ENCODE measurements at places on chromosomes 5 and 9.

- no peak for DNase-seq
Measured at GRCh38 chr9:91750343-91750742, 199.7 kb downstream of the ROR2 start.

DNA sequence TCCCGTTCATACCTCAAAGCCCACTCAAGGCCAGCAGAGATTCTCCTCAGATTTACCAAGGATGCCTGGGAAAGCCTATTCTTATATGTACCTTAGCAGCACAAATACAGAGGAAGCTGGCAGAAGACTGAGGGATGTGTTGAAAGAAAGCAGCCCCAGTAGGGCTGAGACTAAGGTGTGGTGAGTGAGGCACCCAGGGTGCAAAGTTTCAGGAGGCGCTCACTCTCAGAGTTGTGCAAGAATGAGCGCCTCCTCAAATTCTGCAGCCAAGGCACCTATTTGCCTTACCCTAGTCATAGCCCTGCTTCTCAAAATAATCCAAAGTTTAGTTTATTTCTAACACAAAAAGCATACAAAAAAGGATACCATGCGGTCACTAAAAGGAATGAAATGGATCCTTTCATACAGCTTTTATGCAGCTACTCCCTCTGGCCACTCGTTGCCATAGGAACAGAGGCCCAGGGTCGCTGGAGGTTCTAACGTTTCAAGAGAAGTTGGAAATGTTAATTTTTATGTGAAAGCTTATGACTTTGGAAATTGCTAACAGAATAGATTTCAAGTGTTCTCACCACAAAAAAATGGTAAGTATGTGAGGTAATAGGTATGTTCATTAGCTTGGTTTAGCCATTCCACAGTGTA, 79.7 kb upstream of the SMIM23 start:
- no peak for DNase-seq

- DNase-seq, result no peak
Measured at GRCh38 chr5:152274224-152274623, 130.9 kb downstream of the NMUR2 start.

GRCh38 chr9:104911032-104911607, 16.8 kb downstream of the ABCA1 start:
- no peak for DNase-seq

DNA sequence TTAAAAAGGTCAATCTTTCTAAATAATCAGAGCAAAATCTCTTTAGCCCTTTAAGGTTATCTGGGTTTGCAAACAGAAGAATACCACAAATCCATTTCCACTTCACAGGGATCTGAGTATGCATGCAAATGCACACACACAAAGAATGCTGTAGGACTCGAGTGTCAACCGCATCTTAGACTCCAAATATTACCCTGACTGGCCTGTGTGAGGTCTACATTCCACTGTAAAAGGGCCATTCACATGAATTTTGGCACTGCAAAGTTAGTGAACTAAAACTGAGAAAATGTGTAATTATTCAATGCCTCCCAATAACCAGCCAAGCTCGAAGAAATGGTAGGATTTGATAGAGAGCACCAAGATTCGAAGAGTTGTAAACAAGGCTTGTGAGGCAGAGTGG, 199.9 kb downstream of the AGTPBP1 start:
- no peak for DNase-seq

GRCh38 chr9:4815381-4815956, 22.7 kb downstream of the RCL1 start:
- DNase-seq, result no peak

GRCh38 chr9:17116400-17116837, 18.4 kb upstream of the CNTLN start:
- no peak for DNase-seq

DNA sequence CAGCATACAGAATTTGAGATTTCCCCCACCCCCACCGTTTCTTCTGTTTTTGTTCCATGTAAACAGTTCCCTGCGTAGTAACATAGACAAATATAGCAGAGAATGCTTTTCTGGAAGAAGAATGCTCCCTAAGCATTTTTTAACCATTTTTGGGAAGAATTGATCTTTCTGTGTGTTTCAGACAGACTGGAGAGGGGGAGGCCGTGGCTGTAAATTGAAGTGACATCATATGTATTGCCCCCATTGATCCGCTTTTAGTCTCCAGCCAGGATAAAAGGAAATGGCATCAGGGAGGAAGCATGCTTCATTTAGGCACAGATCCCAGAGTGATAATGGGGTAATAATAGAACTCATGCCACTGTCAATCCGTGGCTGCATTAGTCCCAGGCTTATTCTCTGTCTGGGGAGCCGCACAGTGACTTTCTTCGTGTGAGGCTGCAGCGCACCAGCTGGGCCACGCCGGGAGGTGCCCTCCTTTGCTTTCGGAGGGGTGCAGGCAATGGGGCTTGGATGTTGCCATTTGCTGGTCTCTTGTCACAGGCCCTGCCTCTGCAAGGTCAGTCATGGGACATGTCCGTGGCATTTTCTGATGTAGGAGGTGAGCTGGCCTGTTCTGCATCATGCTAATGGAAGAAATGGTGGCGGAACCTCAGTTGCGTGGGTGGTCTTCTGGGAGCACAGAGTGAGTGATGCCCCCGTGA, 261.5 kb downstream of the FANCC start:
- DNase-seq, result no peak

DNA sequence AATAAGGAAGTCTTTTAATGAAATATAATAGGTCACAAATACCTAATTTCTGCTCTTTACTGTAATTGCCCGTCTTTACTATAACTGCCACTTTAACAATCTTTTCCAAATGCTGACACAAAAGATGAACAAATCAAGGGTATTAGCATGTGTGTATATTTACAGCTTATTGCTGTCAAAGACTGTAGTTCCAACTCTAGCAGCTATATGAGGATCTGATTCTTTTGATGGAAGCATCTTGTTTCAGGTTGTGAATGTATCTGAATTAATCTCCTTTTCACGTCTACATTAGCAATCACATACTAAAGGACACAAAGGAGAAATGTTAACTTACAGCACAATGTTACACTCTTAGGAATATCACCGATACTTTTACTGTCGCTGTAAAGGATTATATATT, 27.9 kb downstream of the RFX3 start:
- DNase-seq, result no peak

GRCh38 chr5:141533897-141534296, 45.0 kb downstream of the PCDHGC5 start:
- no peak for DNase-seq

- no peak for DNase-seq
Measured at GRCh38 chr5:31361234-31361633, 167.7 kb downstream of the CDH6 start.

GRCh38 chr5:138972836-138973235, 97.7 kb upstream of the LRRTM2 start:
- DNase-seq, result no peak

DNA sequence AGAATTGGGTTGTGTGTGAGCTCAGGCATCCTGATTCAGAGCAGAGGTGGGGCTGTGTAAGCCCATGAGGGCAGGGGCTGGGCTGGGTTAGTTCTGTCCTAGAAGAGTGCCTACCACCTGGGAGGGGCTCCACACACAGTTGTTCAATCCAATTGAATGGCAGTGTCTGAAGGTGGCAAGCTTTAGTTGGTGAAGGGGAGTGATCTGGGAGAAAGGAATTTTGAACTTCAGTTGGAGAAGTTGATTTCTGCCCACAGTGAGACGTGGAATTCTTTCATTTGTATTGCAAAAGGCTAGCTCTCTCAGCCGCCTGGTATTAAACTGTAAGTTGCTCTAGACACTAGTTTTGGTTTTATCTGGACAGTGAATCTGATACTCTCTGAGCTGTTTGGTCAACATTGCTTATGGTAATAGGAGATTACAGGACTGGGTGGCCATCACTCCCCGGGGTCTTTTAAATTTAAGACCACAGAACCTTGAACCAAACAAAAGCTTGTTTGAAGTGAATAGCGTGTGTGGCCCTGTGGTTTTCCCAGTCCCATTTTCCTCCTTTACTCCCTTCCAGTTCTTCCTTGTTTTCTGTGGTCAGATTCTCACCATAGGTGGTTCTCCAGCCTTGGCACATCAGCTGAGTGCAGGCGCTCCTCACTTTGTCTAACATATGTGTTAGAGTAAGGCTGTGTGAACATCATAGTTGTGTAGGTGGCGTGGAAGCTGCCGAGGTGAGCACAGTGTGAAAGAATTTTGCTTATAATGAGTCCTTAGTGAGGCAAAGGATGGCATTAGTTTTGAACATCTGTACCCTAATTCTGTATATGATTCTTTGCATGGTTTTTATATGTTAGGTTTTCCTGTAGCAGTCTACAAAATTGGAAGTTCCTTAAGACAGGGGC, 78.0 kb downstream of the ARHGAP26 start:
- DNase-seq, result no peak

DNA sequence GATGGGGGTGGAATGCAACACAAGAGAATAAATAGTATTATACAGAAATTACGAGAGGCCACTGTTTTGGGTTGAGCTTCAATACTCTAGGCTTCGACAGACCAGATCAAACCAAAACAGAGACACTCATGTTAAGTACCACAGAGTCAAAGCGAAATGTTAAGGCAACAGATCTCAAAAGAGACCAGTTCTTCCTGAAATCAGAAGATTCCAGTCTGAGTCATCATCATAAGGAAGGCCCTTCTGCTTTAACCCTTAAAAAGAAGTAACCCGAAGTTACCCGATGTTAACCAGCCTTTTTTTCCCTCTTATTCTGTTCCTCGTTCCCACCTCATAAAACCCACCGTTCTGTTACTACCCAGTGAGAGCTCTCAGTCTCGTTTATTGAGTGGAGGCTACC, 75.9 kb downstream of the SFXN1 start:
- DNase-seq, result no peak

- DNase-seq, result no peak
Measured at GRCh38 chr5:98041661-98042060, 731.8 kb upstream of the RGMB start.

GRCh38 chr5:133075572-133076536, 24.0 kb downstream of the HSPA4 start:
- DNase-seq, result no peak

DNA sequence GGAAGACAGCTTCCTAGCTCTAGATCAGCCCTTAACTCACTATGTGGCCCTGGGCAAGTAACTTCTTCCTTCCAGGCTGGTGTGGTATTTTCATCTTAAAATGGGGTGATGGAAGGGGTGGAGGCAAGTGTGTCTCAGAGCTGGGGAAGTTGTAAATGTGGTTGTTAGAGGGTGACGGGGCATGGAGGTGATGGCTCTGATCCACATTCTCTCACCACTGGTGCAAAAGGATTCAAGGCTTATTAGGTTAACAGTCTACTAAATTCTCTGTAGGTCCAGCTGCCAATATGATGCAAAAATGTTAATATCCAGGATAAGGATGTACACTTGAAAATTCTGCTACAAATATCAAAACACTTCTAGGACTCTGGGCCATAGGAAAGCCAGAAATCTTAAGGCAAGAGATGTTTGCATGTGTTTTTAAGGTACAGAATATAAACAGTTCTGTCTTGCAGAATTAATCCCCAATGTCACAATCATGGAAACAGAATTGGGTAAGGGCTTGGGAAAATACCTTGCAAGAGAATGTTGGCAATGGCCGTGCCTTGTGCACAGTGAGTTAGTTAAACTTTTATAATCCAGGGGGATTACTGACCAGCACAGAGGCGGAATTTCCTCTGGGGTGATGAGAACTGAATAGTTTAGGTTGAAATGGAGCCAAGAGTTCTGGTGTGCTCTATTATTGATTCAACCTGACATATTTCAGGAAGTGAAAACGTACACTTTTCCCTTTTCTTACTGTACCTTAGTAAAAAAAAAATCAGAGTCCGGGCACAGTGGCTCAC, 19.8 kb downstream of the TNFSF15 start:
- DNase-seq, result no peak

DNA sequence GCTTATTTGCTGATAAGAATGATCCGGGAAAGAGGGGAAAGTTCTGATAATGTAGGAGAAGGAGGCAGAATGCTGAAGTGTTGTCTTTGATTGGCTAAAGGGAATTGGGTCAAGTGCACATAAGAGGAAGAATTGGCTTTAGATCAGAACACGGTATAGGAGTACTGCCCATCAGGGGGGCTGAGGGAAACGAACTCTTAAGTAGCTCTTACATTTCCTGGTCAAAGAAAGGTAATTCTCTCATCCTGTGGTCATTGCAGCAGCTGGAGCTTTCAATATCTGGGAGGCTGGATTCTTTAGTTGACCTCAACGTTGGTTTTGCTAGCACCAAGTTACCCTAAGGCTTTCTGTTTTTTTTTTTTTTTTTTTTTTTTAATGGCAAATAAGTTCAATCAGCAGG, 178.7 kb upstream of the NR3C1 start:
- DNase-seq, result no peak

GRCh38 chr9:136316271-136316751, 11.0 kb upstream of the GPSM1 start:
- no peak for DNase-seq

DNA sequence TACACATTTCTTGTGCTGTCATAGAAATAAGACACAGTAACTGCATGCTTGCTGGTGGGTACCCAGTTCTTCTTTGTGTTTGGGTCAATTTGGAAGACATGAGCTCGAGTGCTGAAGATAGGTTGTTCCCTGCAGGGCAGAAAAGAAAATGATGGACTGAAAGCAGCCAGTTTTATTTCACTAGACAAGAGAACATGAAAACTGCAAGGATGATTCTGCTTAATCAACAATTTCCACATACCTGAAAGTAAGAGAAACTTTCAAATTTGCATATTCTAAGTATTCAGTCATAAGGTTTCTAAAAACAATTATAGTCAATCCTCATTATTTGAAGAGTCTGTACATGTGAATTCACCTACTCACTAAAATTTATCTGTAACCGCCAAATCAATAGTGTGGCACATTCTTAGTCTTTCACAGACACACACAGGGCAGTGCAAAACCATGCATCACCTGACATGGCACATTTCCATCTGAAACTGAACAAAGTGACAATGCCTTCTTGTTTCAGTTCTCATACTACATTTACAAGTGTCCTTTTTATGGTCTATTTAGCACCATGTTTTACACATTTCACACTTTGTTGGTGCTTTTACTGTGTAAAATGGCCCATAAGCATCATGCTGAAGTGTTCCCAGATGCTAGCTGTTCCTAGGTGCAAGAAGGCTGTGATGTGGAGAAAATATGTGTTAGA, 56.9 kb downstream of the HOMER1 start:
- DNase-seq, result no peak
